ENCODE measurements at places on chromosomes 4 and X. TPM values are rescaled to one million over a fixed set of nuclear protein-coding genes. Genes with fewer than 3 reads are reported as not detected.

DNA sequence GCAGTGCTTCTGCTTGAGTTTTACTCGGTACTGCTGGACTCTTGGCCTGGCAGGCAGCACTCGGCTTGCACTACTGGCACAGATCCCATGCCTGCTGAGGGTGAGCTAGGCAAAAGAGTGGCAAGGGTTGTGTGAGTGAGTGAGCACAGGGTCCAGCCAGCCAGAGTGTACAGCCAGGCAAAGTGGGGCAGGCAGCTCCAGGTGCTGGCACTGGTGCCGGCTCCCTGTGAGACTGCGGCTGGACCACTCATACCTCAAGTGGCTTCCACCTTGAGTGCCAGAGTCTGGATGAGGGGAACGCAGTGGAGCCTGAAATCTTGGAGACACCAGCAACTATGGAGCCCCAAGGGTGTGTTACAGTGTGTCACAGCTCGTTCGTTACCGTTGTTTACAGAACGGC, 1451.9 kb upstream of the AGA start:
- DNase-seq, result no peak

DNA sequence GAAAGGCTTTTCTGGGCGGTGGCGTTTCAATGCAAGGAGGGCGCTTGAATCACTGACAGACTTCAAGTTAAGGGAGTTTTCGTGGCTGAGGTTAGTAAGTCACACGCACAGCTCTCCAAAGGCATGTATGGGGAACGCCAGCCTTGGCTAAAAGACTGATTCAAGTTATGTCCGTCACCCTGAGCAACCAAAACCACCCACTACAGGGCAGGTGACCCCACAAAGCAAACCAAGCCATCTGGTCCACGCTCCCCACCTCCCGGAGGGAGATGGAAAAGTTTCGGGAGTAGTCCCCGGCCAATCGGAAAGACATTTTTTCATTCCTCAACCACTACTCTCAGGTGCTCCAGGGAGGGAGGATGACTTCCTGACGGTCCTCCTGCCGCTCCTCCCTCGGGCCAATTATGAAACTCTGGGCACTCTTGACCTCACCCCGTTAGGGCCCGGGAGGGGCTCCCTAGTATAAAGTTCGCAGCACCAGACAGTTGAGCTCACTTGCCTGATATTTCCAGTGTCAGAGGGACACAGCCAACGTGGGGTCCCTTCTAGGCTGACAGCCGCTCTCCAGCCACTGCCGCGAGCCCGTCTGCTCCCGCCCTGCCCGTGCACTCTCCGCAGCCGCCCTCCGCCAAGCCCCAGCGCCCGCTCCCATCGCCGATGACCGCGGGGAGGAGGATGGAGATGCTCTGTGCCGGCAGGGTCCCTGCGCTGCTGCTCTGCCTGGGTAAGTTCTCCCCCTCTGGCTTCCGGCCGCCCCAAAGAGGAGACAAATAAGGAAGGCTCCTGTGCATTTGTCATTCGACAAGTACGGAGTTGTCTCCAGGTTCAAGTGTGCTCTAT, at the start of gene EREG:
Gene EREG, plus strand, starts transcription at position 494 of the 840 bp plus-strand sequence. Its CDS starts 164 bp downstream, at position 658.
- peak; percentile 30 for DNase-seq

DNA sequence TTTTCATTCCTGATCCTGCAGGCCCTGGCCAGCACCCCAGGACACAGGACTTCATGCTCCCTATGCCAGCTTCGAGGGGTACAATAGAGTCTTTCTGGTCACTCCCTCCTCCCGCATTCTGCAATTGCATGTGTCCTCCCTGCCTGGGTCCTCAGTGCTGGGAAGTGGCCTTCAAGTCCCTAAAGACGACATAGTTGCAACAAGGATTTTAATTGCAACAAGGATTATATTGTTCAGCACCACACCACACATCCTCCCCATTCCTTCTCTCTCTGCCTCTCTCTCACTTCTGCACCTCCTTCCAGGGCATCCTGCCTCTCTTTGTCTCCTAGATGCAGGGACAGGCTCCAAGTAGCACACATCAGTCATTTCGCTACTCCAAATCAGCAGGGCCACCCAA, 25.5 kb downstream of the SCD5 start:
- no peak for DNase-seq

DNA sequence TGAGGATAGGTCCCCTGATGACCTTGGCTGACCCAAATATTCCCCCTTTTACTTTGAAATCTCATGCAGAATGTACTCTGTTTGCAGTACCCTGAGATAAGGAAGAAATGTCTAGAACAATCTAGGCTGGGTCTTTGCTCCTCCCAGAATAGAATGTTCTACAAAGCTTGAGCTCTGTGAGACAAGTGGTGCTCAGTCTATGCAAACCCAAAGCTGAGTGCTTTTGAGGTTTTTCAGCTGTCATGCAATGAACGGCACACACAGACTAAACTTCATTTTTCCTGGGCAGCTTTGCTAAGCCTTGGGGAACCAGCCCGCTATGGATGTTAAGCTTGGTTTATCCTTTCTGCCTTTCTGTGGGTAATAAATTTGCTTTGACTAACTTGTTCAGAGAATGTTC, 513.6 kb downstream of the FAT4 start:
- no peak for DNase-seq

- no peak for DNase-seq
These were observed 83.0 kb downstream of the EIF4E start for GRCh38 chr4:98845960-98846359.

The TEX13D gene
- total RNA-seq, result not detected
